ENCODE measurements at places on chromosomes 16 and 17. TPM values are rescaled to one million over a fixed set of nuclear protein-coding genes. Genes with fewer than 3 reads are reported as not detected.

MC1R gene
- 7.0 TPM for total RNA-seq

NSF gene
- total RNA-seq, result 21.6 TPM

ACSM3 gene
- total RNA-seq, result 3.5 TPM

TTYH2 gene
- total RNA-seq, result 2.1 TPM

C17orf100 gene
- total RNA-seq, result 2.2 TPM

DLX3 gene
- 0.20 TPM for total RNA-seq

NLGN2 gene
- total RNA-seq, result 15.6 TPM

NPIPA5 gene
- 2.7 TPM for total RNA-seq

CA10 gene
- total RNA-seq, result not detected

SOX15 gene
- total RNA-seq, result 0.36 TPM

NPIPB4 gene
- 39.4 TPM for total RNA-seq

PYDC1 gene
- total RNA-seq, result not detected

CCL8 gene
- total RNA-seq, result not detected

CDH5 gene
- total RNA-seq, result 0.28 TPM

Measured in A549 treated with DMSO at 1 μM for 4 hours (cell line).